ENCODE measurements at places on chromosomes 4 and X.

DNA sequence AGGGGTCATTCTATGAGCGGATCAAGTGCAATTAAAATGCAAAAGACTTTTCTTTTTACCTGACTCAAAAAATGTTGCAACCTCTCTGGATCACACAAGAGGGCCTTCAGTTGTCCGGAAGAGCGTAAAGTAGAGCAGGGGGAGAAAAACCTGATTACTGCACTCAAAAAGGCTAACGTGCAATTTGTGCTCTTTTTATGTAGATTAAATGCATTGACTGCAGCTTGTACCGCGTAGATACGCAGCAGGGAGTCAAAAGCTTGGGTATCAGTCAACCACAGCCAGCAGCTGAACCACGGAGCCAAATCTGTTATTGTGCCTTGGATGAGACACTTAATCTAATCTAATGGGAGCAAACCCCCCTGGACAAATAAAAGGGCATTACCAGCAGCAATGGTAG lies 107.3 kb upstream of the RAI2 start:
- DNase-seq = no peak

DNA sequence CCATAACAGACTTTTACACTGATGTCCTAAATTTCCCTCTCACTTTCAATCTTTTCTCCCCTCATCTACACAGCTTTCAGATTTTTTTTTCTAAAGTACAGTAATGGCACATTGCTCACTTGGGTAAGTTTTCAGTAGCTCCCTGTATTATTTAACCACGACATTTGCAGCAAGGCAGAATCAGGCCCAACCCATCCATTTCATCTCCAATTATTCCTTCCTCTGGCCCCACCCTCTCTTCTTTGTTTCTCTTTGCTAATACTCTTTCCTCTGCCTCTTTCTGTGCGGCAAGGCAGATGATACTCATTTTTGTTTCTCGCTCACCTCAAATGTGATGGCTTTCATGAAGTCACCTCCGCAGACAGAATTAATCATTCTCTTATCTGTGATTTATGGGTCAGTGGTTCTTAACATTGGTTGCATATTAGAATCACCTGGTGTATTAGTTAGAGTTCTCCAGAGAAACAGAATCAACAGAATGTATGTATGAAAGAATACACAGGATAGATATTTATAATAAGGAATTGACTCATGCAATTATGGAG lies 43.4 kb upstream of the GATB start:
- DNase-seq = no peak

GRCh38 chr4:25633541-25633940 lies 22.1 kb upstream of the SLC34A2 start:
- no peak for DNase-seq

DNA sequence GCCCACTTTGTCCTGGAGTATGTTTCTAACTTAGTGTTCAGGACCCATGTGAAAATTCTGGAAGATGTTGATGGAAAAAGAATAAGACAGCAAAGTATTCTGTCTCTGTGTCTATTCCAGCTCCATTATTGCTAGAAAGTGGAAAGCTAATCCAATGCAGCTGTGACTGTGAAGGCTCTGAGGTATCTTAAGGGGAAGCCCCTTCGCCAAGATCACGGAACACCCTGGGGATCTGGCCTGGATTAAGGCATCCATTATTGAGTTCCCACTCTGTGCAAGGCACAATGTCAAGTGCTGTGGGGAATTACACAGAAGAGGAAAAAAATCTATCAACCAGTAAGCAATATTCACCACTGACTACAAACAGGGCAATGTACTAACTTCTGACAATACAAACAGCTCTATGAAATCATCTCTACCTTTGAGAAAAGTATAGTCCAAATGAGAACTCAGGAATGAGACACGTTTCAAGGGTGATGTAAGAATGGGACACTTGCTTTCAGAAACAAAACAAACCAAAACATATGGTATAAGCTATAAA lies 222.1 kb downstream of the LDB2 start:
- no peak for DNase-seq

GRCh38 chr4:27022963-27023362 lies 162.3 kb downstream of the STIM2 start:
- DNase-seq = no peak

GRCh38 chr4:3825530-3825929 lies 59.3 kb downstream of the ADRA2C start:
- no peak for DNase-seq

GRCh38 chr4:52660643-52661042 lies 1.5 kb upstream of the USP46 start:
- DNase-seq = no peak

GRCh38 chr4:119093042-119093827 lies 42.4 kb upstream of the MYOZ2 start:
- DNase-seq = no peak

DNA sequence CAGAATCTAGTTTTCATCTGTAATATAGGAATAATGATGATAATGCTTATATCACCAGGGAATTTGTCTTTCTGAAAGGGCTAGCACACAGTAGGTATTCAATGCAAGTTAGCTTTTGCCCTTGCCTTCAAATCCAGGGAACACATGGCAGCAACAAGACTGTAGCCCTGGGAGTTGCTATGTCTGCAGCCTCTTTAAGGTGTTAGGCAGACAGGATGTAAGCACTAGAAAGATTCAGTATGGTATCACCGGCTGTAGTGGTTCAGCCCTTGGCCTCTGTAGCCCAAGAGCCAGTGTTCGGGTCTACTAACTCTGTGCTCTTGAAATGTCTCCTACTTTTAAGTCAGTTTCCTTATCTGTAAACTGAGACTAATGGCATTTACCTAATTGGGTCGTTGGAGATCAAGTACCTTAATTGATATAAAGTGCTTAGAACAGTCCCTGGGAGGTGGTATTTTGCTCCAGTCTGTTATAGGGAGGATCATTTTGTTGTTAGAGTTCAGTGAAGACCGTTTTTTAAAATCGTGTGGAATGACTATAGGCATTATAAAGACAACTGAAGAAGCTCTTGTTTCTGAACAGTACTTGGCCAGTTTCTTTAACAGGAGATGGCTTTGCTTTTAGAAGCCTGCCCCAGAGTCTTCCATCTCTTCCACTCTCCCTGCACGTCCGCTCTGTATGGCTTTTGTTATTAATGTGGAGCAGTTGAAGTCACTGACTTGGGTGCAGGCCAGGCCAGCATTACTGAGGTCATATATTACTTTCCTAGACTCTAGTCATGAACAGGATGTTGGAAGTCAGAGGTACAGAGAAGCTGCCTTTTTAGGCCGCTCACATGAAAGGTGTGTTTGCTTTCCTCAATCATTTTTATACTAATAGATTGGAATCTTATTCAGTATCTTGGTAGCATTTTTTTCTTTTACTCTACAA lies 44.8 kb downstream of the GAB1 start:
- no peak for DNase-seq

DNA sequence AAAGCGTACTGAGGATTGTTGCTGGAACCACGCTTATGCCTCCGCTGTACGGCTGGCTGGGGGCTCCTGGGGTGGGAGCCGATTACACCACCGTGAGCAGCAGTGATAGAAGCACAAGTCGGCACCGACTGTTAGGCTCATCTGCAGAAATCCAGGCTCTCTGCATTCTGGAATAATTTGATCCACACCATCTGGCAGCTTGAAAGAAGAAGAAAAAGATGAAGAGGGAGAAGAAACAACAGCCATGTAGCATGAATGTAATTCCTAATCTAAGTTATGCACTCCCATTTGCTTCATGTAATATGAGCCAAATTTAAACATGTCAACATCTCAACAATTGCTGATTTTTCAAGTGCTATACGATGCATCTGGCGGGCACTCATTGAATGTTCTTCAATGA lies 84.6 kb upstream of the DHX15 start:
- no peak for DNase-seq

All from NCI-H1694 treated with DMSO at 0.1 percent for 48 hours (cell line).